ENCODE measurements at places on chromosomes 16 and 17. TPM values are rescaled to one million over a fixed set of nuclear protein-coding genes. Genes with fewer than 3 reads are reported as not detected.
A peak's percentile ranks its signal among the peaks of the same experiment; 100 is the strongest.

DNA sequence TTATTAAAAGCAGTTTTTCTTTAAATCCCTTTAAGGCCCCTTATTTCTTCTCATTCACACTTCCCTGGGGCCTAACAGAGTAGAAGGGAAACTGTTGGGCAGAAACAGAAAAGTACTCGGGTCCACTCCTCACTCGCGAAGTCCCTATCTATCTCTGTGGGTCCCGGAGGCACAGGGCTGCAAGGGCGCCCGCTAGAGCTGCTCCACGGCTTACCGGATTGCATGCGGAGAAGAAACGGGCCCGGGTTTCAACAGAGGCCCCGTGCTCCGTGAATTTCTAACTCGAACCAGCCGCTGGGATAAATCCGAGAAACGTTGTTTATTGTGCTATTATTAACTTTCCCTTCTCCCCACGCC lies 4.3 kb downstream of the CBLN1 start:
- DNase-seq = no peak

DNA sequence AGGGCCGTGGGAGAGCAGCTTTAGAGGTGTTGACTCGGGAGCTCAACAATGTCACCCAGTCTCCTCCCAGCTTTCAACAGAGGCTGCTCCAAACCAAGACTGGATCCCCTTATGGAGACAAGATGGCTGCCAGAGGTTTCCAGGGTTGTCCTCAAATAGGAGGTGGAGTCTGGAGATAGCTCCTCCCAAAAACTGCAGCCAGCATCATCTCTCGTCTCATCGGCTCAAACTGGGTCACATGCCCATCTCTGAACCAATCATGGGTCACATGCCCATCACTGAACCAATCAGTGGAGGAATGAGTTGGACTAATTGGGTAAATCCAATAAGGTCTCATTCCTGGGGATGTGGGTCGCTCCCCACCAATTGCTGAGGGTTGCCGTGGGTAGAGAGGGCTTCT lies 41.1 kb upstream of the C16orf82 start:
- DNase-seq = no peak

GRCh38 chr16:7246578-7246977 lies 86.1 kb upstream of the RBFOX1 start:
- DNase-seq = peak; percentile 26

DNA sequence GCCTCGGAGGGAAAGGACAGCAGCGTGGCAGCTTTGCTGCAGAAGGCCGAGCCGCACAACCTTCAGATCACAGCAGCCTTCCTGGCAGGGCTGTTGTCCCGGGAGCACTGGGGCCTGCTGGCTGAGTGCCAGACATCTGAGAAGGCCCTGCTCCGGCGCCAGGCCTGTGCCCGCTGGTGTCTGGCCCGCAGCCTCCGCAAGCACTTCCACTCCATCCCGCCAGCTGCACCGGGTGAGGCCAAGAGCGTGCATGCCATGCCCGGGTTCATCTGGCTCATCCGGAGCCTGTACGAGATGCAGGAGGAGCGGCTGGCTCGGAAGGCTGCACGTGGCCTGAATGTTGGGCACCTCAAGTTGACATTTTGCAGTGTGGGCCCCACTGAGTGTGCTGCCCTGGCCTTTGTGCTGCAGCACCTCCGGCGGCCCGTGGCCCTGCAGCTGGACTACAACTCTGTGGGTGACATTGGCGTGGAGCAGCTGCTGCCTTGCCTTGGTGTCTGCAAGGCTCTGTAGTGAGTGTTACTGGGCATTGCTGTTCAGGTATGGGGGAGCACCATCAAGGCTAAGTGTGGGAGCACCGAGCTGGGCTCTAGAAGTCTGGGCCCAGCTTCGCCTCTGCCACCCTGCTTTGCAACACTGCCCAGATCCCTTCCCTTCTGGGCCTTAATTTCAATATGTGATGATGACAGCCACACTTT lies 18.6 kb downstream of the NOD2 start:
- DNase-seq = no peak

DNA sequence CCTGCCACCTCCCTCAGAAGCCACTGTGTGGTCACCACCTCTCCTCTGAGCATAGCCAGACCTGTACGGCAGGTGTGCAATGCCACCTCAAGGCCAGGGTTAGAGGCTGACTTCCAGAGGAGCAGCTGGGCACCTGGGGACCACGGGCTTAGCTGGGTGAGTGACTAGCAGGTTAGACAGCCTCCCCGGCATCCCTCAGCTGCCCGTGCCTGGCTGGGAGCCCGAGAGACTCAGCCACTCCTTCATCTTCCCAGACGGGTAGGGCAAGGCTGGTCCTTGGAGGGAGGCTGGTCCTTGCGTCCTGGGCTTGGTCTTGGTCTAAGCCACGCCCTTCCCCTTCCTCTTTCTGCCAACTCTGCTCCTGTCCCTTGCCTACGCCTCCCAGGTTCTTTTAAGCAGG lies 7.8 kb downstream of the CRHR1 start:
- DNase-seq = no peak

DNA sequence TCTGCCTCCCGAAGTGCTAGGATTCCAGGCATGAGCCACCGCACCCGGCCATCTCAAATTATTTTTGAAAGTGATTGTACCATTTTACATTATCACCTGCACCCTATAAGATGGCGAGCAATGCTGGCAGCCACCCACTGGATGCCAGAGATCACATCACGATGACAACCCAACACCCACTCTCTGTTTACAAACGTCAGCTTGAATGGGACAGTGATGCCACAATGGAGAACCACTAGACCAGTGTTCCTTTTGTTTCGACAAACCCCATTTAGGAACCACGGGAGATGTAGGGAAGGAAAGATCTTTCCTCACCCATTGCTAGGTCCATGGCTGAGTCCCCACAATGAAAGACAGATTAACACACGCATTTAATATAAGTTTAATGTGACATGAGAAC lies 20.1 kb upstream of the HAPSTR1 start:
- DNase-seq = no peak

GRCh38 chr17:7484919-7485377 lies 782 bp downstream of the POLR2A start:
- DNase-seq = no peak

DNA sequence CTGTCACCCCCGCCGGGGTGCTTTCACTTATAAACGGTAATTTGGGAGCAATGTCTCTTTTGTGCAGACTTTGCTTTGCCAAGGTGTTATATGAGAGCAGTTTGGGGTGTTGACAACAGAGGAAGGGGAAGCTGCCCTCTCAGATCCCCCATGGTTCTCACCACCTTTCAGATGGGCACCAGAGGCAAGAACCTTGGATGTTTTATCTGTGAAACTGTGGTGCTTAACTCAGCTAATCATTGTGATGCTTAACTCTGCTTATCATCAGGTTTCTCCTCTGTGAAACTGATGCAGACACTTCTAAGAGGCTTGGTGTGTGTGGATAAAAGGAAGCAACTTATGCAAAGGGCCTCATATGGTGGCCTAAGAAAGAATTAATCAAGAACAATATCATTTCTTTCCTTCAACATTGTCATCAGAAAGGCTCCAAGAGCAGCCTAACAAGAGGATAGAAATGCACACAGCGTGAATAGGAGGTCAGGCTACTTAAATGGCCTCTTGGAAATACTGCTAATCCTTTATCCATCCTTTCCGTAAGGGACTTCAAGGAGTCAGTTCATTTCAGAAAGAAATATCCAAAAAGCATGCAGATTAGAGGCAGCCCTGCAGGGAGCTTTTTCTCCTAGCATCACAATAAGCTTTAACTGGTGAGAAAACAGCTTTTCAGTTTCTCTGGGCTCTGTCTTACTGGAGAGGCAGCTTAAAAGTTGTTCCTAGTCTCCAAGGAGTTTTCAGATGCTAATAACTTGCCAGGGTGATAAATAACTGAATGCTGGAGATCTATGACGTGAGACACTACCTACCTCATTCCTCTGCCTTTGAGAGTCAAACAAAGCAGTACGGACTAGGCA lies 55.1 kb upstream of the CLEC3A start:
- DNase-seq = no peak

The ABCC3 gene
- polyA plus RNA-seq = 12.9 TPM

The CTRB2 gene
- not detected for polyA plus RNA-seq

- no peak for DNase-seq
Observed at GRCh38 chr17:19386051-19386929, 700 bp downstream of the MFAP4 start.

DNA sequence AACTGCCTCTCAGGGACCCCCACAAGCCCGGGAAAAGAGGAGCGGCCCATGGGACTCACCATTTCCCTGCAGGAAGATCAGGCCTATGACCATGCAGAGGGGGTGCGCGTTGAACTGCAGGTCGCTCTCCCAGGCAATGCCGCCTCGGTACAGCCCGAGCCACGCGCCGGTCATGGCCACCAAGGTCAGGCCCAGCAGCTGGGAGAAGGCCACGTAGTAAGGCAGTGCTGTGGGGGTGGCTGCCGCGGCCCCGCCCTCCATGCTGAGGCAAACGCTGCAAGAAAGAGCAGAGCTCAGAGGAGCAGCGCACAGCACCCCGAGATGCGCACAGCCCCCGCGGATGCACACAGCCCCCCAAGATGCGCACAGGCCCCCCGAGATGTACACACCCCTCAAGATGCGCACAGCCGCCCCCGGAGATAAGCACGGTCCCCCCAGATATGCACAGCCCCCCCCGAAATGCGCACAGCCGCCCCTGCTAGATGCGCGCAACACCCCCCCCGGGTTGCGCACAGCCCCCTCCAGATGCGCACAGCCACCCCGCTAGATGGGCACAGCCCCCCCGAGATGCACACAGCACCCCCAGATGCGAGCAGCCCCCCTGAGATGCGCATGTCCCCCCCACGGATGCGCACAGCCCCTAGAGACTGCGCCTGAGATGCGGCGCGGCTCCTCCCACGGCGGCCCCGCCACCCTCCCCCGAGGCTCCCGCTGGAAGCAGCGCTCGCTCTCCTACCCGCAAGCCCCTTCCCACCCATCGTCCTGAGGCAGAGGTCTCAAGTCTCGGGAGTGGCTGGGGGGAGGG lies 8.6 kb downstream of the CYB561 start:
- DNase-seq = no peak

The KLHL36 gene
- polyA plus RNA-seq = 29.2 TPM

The GALK1 gene
- polyA plus RNA-seq = 37.6 TPM

- no peak for DNase-seq
Observed at GRCh38 chr17:57283203-57283971, 27.1 kb downstream of the MSI2 start.

DNA sequence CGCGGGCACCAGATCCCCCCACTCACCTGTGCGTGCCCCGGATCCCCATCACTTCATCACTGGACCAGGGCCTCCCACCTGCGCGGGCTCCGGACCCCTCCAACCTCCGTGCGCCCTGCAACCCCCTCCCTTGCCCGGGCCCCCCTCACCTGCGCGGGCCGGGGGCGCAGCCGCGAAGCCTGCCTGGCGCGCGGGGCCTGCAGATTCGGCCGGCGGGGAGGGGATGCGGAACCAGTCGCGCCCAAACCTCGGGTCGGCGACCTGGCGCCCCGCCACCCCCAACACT lies 202 bp downstream of the CEP131 start:
- DNase-seq = no peak

DNA sequence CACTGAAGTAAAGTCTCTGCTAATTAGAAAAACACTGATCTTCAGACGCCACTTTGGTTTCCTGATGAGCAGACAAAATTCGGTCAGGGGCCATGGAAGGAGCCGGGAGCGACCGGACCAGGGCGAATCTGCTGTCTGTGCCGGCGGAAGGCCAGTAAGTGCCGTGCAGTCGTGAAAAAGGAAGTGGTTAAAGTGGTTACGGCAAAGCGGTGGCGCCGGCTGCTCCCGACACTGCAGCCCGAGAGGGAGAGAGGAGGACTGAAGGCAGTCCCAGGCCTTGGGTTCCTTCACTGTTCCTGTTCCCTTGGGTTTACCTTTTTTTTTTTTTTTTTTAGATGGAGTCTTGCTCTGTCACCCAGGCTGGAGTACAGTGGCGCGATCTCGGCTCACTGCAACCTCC lies 17.3 kb upstream of the HEXD start:
- DNase-seq = no peak

DNA sequence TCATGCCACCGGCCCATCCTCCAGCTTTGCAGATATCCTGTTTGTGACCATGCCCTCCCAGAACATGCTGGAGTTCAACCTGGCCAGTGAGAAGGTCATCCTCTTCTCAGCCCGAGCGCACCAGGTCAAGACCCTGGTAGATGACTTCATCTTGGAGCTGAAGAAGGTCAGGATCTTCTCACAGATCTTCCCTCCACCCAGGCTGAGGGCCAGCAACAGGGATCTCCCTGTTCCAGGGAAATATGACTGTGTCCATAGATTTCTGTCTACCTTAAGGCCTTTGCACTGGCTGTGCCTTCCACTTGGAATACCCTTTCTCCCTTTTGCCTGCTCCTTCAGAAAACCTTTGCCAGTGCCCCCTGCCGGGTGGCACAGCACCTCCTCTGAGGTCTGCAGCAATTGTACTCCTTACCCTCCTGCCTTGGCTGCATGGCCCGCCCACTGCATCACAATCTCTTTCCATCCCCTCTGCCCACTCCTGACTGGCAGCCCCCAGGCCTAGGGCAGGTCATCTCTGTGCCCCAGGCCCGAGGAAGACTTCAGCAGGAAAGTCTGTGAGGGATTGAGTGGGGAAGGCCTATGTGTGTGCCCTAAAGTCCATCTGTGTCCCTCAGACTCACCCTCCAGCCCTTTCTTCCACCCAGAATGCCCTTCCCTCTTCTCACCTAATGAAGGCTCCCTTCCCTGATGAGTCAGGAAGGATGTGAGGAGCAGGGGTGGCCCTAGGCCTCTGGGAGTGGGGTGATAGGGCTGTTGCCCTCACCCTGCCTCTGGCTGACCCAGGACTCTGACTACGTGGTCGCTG lies 27.3 kb upstream of the ALKBH5 start:
- no peak for DNase-seq

The ABCC11 gene
- polyA plus RNA-seq = 0.14 TPM

DNA sequence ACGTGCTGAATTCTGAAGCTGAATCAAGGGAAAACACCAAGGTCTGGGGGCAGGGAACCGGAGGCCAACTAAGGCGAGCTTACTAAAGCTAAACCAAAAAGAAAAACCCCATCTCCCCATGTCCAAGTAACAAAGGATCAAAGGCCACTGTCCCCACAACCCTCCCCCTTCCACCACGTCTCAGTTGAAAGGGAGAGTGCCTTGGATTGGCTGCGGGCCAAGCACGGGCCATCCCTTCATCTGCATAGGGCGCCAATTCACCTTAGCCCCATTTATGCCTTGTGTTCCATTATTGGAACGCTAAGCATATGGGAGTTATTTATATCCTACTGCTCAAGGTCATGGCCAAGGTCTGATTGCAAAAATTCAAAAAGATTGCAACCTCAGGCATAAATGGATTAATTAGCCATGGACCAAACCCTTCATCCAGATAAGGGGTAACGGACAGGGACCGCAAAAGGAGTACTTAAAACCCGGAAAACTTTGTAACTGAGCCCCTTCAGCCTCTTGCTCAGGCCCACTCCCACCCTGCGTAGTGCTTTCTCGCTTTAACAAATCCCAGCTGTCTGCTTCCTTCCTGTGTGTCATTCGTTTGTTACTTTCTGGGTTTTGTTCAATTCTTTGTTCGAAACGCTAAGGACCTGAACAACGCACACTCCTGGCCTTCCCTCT lies 740 bp upstream of the ATP6V0D1 start:
- DNase-seq = no peak

GRCh38 chr17:67422897-67423296 lies 45.8 kb downstream of the PITPNC1 start:
- no peak for DNase-seq

GRCh38 chr17:76969598-76970172 lies 101.5 kb downstream of the MGAT5B start:
- no peak for DNase-seq

All from renal cortex interstitium (tissue), 15 donors.